Common myeloid progenitor, CD34-positive (primary cell): ENCODE measurements at places on chromosomes 4 and X.

GRCh38 chr4:83486457-83487129, 1.7 kb upstream of the ABRAXAS1 start:
- no peak for DNase-seq

DNA sequence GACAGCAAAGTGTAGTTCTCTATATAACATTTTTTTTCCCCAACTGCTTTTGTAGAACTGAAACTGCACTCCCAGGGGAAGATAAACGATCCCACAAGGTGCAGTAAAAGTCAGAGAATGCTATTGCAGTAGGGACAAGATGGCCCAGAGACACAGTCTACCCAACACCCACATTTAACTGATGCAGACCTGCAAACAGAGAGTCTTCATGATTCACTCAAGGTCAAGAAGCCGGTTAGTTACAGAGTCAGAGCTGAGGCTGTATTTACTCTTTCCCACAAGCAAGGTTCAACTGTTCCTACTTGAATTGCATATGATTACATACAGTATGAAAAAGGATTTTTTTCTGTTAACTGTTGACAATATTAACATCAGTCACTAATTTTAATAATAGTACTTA, 654.6 kb downstream of the IL1RAPL1 start:
- no peak for DNase-seq

DNA sequence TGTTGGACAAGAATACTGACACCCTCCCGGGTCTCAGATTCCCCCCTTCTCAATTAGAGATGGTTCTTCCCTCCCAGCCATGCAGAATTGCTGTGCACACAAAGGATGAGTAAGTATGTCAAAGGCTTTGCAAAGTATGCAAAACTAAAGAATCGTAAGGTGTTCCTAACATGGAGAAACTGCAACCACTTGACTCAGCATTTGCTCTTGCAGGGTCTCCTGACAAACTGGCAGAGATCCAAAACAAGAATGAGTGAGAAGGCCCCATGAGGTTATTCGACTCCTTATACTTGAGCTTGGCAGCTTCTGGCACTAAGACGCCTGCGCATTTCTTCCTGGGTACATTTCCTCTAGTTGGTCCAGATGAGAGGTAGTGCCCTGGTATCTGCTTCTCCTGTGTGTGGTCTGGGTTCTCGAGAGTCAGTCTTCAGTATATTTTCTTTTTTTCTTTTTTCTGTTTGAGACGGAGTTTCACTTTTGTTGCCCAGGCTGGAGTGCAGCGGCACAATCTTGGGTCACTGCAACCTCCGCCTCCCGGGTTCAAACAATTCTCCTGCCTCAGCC, 8.2 kb downstream of the FAM184B start:
- peak; percentile 19 for DNase-seq

GRCh38 chrX:39832211-39832610, 265.5 kb downstream of the BCOR start:
- no peak for DNase-seq

DNA sequence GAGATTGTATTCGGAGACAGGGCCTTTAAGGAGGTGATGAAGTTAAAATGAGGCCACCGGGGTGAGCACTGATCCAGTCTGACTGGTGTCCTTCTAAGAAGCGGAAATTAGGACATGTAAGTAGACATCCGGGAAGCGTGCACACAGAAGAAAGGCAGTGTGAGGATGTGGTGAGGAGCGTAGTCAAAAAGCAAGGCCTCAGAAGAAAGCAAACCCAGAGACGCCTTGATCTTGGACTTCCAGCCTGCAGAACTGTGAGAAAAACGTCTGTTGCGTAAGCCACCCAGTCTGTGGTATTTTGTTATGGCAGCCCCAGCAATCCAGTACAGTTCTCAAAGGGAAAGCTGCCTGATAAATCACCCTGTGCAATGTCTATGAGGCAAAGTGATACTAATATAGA, 153.5 kb downstream of the KCNIP4 start:
- DNase-seq = no peak

- DNase-seq = peak; percentile 1
Observed at GRCh38 chr4:189912170-189912569, 28.5 kb upstream of the FRG1 start.

DNA sequence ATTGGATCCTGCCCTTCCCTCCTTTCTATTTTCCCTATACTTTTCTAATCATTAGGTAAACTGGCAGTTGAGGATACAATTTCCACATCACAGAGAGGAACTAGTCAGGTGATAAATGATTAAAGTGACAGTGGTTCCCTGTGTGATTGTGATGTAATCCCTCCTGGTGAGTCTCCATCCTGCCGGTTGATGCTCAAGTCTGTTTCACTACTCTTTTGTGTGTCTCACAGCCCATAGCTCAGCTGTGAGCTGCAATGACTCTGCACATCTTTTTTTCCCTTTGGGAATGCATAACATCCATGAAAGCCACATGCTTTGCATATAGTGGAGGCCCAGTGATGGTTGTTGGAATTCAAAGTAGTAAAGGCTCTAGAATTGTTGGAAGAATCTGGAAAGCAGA, 60.4 kb downstream of the CCNI start:
- DNase-seq = no peak

DNA sequence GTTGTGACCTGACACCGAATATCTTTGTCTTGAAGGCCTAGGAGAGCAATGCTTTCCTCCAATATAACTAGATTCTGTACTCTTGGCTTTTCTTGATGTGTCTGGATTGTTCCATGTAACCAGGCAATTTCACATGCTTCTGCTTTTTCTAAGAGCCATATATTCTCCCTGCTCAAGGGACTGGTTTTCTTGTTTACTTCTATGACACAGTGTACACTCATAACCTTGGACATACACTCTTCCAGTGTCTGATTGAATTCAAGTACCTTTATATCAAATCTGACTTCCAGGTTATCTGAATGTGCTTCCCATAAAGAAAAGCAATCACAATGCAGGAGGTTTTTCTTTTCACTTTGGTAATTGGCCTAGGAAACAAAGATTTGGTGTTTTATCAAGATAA, 17.4 kb upstream of the EIF4E start:
- no peak for DNase-seq

GRCh38 chrX:65601126-65601525, 66.3 kb upstream of the MSN start:
- DNase-seq = no peak

GRCh38 chr4:110164856-110165255, 33.6 kb downstream of the ELOVL6 start:
- no peak for DNase-seq

DNA sequence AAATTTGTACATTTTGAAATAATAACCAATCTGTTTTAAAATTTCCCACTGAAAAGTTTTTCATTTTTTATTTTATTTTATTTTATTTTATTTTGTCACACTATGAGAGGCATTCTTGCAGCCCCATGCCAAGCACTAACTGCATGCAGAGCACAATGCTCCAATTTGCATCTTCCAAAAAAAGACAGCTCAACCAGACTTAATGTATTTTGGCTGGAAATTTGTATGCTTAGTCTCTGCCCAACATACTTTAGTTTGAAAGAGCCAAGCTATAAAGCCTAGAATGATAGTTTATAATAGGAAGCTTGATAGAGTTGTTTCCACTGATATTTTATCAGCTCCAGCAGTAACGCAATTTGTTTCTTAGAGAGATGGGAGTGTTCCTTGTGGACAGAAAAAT, 235.5 kb downstream of the GALNTL6 start:
- DNase-seq = no peak

DNA sequence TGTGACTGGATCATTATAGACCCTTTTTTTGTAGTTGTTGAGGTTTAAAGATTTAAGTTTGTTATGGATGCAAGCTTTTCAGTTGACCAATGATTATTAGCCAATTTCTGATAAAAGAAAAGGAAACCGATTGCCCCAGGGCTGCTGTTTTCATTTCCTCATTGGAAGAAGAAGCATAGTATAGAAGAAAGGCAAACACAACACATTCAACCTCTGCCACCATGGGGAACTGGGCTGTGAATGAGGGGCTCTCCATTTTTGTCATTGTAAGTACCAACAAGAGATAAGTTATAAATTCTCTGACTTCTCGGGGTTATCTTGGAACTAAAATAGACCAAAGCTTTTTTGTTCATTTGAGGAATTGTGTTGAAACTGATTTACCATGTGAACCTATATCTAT, at the start of gene CYBB:
TSS of gene CYBB (plus strand) at position 203 of the 400 bp plus-strand sequence. CDS start at position 222, 19 bp downstream.
- DNase-seq = no peak

GRCh38 chr4:113976741-113977525, 2.5 kb downstream of the ARSJ start:
- no peak for DNase-seq

DNA sequence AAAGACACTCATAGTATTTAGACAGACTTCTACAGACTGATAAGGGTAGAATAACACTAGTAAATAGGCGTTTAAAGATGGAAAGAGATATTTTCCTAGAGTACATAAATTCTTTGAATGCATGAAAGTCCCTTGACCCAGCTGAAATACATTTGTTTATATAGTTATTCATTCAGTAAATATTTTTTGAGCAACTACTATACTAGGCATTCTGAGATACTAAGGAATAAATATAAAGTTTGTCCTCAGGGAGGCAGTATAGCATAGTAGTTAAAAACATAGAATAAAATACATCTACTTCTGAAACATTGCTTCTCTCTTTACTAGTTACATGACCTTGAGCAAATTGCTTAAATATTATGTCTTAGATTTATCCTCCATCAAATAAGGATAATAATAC, 27.4 kb downstream of the HMGN5 start:
- peak; percentile 51 for DNase-seq

- no peak for DNase-seq
Observed at GRCh38 chrX:10198254-10198653, 41.5 kb downstream of the CLCN4 start.

GRCh38 chrX:115940348-115940747, 230.2 kb upstream of the AGTR2 start:
- no peak for DNase-seq

- peak; percentile 17 for DNase-seq
Observed at GRCh38 chr4:39054497-39054896, 7.5 kb upstream of the KLHL5 start.

- no peak for DNase-seq
Observed at GRCh38 chr4:55727746-55728145, 91.6 kb upstream of the NMU start.

GRCh38 chr4:103150677-103151076, 47.5 kb downstream of the CENPE start:
- no peak for DNase-seq

- no peak for DNase-seq
Observed at GRCh38 chr4:24245491-24245820, 338.9 kb downstream of the DHX15 start.

DNA sequence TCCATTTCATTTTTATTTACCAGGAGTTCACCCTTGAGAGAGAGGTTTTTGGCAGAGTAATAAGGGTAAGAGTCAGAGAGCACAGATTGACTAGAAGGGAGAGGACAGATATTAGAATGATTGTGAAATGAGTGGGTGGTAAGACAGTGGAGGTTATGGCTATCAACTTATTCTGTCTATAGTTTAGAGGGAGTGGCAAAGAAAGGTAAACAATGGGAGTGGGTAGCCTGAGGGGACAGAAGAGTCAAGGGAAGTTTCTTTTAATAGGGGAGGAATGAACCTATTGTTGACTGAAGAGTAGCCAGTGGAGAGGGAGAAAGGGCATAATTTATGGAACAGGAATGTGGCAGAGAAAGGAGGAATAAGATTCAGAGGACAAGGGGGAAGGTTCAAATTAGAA, 186.5 kb upstream of the NRK start:
- no peak for DNase-seq

GRCh38 chr4:55318175-55319129, 27.6 kb upstream of the SRD5A3 start:
- DNase-seq = peak; percentile 22

DNA sequence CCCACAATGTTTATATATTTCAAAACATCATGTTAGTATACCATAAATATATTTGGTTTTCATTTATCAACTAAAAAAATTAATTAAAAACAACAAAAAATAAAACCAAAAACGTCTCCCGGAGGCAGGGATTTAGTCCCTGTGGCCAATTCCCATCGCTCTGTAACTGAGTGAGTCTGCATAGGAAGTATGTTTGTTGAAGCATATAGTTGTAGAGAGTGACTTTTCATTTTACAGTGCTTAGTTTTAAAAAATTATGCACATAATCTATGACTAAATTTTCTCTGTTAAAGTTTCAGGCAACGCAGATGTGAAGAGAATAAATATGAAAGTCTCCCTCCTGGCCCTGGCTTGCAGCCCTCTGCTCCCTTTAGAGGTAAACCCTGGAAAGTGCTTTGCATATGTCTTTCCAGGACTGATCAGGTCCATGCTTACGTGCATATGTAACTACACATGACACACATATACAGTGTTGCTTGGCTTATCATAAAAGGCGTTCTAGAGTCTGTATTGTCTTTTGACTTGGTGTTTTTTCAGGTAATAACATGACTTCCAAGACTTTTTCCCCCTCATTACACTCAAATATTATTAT, 63.4 kb upstream of the SORBS2 start:
- DNase-seq = no peak

DNA sequence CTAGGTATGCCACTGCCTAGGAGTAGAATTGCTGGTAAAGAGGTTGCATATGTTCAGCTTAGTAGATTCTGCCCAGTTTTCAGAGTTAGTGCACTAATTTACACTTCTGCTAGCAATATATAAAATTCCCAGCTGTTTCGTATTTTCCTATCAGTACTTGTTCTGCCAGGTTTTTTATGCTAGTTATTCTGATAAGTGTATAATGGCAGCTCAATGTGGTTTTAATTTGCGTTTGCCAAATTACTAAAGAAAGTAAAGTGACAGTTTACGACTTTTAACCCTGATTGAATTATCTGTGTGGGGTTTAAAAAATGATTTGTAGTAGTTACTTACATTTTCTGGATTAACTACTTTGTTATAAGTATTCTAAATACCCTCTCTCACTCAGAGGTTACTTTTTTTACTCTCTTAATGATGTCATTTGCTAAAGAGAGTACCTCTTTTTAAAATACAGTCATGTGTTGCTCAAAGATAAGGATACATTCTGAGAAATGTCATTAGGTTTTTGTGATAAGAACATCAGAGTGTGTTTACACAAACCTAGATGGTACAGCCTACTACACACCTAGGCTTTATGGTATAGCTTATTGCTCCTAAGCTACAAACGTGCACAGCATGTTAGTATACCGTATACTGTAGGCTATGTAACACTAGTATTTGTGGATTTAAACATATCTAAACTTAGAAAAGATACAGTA, 363.2 kb downstream of the IL15 start:
- no peak for DNase-seq

GRCh38 chr4:3384771-3385710, 56.7 kb upstream of the HGFAC start:
- DNase-seq = peak; percentile 15

- no peak for DNase-seq
Observed at GRCh38 chr4:145324161-145324560, 143.8 kb upstream of the OTUD4 start.

DNA sequence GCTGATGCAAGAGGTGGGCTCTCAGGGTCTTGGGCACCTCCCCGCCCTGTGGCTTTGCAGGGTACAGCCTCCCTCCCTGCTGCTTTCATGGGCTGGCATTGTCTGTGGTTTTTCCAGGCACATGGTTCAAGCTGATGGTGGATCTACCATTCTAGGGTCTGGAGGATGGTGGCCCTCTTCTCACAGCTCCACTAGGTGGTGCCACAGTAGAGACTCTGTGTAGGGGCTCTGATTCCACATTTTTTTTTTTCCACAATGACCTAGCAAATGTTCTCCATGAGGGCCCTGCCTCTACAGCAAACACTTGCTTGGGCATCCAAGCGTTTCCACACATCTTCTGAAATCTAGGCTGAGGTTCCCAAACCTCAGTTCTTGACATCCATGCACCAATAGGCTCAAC, 657.9 kb upstream of the CT83 start:
- no peak for DNase-seq

- DNase-seq = no peak
Observed at GRCh38 chrX:111110098-111110775, 14.2 kb downstream of the PAK3 start.
